NCI-H2029 (cell line): ENCODE measurements at places on chromosomes 7 and 10.

DNA sequence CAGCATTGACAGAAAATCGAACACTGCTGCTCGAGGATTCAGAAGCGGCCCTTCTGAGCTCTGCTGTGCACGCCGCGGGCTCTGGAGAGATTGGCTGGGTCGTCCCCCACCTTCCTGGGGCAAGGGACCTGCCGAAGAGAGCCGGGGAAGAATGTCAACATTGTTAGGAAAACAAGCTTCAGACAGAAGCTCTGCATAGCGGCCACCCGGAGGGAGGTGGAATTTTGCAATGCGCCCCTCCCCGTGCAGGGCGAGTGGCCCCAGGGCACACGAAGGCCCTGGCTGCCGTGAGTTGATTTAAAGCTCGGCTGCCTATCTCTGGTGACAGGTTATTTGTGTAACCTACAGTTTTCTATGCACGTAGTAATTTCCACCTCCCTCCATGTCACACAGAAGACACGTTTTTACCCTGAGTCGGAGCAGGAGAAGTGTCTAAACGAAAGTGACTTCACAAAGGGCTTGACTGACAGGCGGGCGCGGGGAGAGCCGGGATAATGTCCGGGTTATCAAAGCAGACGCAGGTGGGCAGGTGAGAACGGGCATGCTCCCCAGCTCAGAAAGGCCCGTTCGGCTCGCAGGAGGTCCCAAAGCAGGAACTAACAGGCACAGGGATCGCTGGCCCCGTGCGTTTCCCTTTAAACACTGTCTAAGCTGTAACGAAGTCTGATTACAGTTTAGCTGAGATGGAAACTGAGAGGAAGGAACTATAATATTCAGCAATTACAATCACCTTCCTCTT, 84.6 kb downstream of the PDGFA start:
- no peak for DNase-seq

GRCh38 chr10:102264371-102264770, 19.0 kb downstream of the GBF1 start:
- no peak for DNase-seq

GRCh38 chr10:92801978-92802872, 46.1 kb upstream of the EXOC6 start:
- DNase-seq, result no peak

DNA sequence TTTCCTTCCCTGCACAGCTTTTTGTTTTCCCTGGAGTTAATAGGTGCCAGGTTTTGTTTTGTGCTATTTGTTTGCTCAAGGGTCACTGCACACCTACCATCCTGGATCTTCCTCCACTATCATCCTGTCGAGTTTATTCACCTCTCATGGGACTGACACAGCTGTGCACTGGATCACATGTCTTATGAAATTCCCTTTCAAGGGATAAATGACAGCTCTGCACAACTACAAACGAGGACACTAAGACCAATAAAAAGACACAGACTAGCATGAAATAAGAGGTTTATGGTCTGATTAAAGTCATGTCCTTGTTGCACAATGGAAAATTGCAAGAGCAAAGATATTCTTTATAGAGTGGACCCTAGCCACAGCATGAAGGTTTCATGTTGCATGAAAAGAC, 76.7 kb upstream of the SFMBT2 start:
- DNase-seq, result no peak

DNA sequence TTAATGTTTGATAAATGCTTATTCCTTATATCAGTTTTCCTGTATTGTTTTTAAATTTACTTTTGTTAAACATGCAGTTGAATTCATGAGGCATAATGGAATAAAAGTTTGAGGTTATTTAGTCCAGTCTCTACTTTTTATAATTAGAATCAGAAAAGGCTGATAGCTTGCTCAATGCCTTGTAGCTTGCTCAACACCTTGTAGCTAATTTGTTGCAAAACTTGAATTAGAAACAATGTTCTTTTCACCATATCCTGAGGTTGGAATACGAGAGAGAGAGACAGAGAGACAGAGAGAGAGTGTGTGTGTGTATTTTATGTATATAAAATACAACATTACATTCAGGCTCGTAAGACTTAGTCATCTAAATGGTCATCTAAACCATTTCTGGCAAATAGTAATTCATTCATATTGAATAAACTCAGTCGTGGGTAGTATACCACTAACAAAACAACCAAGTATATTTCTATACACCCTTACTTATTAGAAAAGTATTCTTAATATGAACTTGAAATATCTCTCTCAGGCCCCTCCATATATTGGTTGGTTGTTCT, 243.5 kb downstream of the ADK start:
- DNase-seq, result no peak

DNA sequence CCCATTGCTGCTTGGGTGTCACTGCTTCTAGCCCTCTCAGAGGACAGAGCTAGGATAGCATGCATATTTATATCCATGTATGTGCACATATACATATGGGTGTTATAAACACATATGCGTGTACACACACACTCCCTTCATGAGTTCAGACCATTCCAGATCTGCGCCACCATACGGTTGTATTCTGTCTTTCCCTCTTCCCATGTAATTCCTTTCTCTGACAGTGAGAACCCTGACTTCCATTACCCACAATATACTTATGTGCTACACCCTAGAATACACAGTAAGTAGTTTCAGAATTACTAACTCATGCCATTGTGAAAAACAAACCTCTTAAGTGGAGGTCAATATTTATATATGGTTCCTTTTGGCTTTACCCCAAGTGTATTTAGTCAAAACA, 116.6 kb upstream of the SAMD8 start:
- peak; percentile 44 for DNase-seq

GRCh38 chr7:28107960-28108359, 72.6 kb downstream of the JAZF1 start:
- DNase-seq, result no peak

DNA sequence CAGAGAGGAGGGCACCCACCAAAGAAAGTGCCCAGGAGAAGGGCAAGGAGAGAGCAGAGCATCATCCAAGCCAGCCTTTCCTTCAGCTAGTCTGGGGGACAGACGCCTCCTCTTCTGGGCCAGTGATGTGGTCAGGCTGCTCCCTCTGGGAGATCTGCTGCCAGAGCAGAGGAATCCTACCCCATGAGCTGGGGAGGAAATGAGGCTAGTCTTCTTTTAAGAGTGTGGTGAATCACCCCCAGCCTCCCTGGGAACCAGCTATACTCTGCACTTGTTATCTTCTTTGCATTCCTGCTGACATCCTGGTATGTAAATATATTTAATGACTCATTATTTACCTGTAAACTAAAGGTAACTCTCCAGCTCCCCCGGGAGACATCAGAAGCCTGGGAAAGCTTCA, 41.6 kb upstream of the EPHB6 start:
- no peak for DNase-seq

- DNase-seq, result no peak
Measured at GRCh38 chr7:130290745-130291144, 2.2 kb upstream of the CPA4 start.

- no peak for DNase-seq
Measured at GRCh38 chr7:75969182-75969581, 25.2 kb downstream of the TMEM120A start.

- no peak for DNase-seq
Measured at GRCh38 chr10:119461923-119462322, 80.6 kb downstream of the RGS10 start.

GRCh38 chr10:69318867-69319727, 40.8 kb downstream of the HK1 start:
- no peak for DNase-seq
